ENCODE measurements at places on chromosomes 11 and 22.
A peak's percentile ranks its signal among the peaks of the same experiment; 100 is the strongest.

DNA sequence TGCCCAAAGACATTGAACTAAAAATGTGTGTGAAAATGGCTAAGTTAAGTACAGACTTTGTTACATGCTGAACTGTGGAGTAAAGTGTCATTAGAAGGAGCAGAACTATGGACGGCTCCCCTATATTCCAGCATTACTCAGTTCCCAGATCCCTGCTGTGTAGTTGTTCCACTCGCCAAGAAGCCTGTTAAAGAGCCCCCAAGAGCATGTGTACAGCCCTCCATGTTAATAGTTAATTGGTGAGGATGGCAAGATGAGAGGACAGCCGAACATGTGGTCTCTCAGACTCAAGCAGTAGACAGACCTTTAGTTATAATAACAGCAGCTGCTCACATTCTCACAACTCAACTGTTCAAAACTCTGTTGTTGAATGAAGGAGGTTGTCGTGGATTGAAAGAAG, 127.4 kb downstream of the ELP4 start:
- DNase-seq, result no peak

DNA sequence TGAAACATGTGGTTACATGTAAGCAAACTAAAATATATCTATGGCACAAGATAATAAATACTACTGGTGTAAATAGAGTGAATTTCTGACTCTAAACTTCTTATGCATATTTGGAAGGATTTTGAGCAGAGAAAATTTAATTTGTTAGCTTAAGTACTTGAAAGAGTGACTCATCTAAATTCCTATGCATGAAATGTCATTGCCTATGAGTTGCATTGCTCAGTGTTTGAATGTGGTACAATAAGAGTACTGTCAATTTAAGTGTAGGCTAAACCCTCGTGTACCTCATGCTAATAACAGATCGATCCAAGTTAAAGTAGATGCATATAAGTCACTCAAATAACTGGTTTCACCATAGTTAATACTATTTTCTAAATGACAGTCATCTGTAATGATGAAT, 5.3 kb upstream of the CARD18 start:
- DNase-seq, result peak; percentile 54

- no peak for DNase-seq
These were observed 21.6 kb upstream of the RFPL2 start for GRCh38 chr22:32226326-32227104.

DNA sequence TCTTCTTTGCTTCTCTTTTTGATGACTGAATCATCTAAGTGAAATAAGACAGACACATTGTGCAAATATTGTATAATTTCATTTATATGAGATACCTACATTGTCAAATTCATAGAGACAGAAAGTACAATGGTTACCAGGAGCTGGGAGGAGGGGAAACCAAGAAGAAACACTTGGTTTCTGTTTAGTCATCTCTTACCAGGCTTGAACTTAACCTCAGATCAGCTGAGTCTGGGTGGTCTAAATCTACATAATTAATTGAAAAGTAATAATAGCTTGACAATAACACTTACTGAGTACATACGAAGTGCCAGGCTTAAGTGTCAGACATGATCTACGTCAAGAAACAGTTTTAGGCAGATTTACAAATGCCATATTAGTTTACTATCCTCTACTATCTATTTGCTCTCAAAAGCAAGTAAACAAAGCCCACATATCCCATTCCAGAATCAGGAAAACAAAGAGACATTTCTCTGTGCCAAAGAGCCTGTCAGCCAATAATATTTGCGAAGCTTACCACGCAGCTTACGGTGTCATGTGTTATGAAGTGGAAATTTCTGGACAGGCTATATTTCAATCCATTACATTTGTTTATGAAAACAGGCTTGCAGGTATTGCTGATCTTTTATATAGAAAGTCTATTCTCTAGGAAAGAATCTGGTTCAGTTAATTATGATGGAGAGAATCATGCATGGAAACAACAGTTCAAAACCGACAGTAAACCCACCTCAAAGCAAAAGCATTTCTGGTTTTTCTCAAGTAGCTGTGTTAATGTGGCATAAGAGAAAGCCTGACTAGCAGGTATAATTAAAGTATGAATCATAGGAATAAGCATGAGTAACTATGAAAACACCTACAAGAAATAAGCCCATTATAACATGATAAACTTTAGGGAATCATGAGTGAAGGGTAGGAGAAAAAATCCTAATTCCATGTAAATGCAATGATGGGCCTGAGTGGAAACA, 2.7 kb upstream of the ARHGAP42 start:
- no peak for DNase-seq

- DNase-seq, result no peak
These were observed 75.8 kb downstream of the RNF169 start for GRCh38 chr11:74824285-74824982.
